ENCODE measurements at places on chromosomes 12 and 14. TPM values are rescaled to one million over a fixed set of nuclear protein-coding genes. Genes with fewer than 3 reads are reported as not detected.

ALDH2 gene
- 0.68 TPM for total RNA-seq

LMO3 gene
- not detected for total RNA-seq

DNA sequence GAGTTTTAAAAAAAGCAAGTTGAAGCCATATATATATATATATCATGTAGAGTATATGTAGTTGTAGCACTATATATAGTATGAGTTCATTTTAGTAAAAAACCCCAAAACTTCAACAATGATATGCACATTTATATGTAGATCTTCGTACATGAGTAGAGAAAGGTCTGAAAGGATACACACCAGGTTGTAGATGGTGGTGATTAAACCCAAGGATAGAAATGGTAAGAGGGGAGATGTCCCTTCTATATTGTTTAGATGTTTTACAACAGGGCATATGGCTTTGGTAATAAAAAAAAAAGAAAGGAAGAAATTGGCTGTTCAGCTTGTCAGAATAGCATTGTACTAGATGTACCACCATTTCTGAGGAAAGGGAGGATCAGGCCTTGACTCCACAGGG, 31.9 kb upstream of the MED13L start:
- H3K27ac ChIP-seq = no peak overlapping the region
- no peak for DNase-seq
- no peaks in the 10 kb centered on the region for H3K36me3 ChIP-seq
- peaks cover 5% of the 10 kb centered on the region for H3K27me3 ChIP-seq
- H3K4me1 ChIP-seq = no peaks in the 10 kb centered on the region

GRCh38 chr12:20028033-20028432, 340.3 kb upstream of the PDE3A start:
- no peak overlapping the region for H3K27ac ChIP-seq
- no peak overlapping the region for H3K4me3 ChIP-seq
- no peak for DNase-seq
- H3K4me1 ChIP-seq = no peaks in the 10 kb centered on the region
- H3K27me3 ChIP-seq = no peaks in the 10 kb centered on the region

GRCh38 chr12:48779869-48780268, 9.0 kb downstream of the ADCY6 start:
- DNase-seq = no peak
- H3K4me1 ChIP-seq = no peaks in the 10 kb centered on the region
- no peak overlapping the region for H3K27ac ChIP-seq
- no peak overlapping the region for H3K4me3 ChIP-seq
- no peaks in the 10 kb centered on the region for H3K36me3 ChIP-seq
- H3K27me3 ChIP-seq = peaks cover 4% of the 10 kb centered on the region

DNA sequence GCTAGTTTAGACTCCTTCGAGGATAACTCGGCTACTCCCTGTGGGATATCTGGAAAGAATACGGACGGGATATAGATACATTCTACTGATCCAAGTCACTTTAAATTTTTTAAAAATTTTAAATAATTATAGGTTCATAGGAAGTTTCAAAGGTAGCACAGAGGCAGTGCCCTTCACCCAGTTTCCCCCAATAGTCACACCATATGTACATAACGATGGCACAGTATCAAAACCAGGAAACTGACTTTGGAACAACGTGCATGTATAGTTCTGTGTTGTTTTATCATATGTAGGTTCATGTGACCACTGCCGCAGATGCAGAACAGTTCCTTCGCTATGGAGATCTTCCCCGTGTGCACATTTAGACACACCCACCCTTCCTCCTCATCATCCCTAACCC, 352.3 kb downstream of the CACNA1C start:
- H3K4me1 ChIP-seq = peaks cover 3% of the 10 kb centered on the region
- DNase-seq = no peak
- no peak overlapping the region for H3K27ac ChIP-seq
- H3K4me3 ChIP-seq = no peak overlapping the region

DNA sequence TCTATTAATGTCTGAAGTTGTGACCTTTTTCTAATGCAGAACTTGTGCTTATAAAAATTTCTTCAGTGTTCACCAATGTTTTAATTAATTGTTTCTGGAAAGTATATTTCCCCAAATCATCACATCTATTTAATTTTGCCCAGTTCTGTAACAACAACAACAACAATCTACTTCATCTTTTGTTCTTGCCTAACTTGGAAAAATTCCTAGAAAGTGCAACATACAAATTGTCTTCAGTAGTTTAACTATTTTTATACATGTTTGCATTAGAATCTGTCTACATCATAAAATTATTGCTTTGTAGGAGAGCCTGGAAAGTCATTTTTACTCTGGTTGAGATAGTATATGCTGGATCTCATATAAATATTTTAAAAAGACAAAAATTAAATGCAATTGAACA, 38.5 kb downstream of the CCER1 start:
- no peak overlapping the region for H3K4me3 ChIP-seq
- no peak for DNase-seq
- H3K36me3 ChIP-seq = no peaks in the 10 kb centered on the region
- no peaks in the 10 kb centered on the region for H3K4me1 ChIP-seq

DNA sequence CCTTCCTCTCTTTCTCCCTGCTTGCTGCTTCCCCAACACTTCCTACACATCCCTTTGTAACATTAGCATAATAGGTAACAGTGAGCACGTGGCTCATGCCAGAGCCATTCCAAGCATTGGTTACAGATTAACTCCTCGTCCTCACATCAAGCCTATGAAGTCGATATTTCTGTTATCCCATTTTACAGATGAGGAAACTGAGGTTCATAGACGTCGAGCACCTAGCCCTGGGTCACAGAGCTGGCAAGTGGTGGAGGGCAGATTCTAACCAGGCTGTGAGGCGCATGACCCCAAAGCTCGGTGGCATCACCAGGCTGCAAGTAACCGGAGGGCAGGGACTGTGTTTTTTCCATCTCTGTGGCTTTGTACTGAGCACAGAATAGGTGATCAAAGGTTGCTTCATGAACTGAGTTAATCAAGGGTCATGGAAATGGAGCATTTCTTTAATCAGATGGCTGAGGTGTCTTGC, 5.7 kb upstream of the SERPINA1 start:
- no peaks in the 10 kb centered on the region for H3K36me3 ChIP-seq
- no peak overlapping the region for H3K27ac ChIP-seq

All from activated CD8-positive, alpha-beta memory T cell treated with anti-CD3 and anti-CD28 coated beads, Interleukin-2, amount 10 ng/mL, durations not matched to agents 7 days and 5 days (primary cell).